ENCODE measurements at places on chromosomes 5 and 9.

- DNase-seq, result no peak
Measured at GRCh38 chr5:102539562-102539961, 40.8 kb upstream of the SLCO6A1 start.

- no peak for DNase-seq
Measured at GRCh38 chr5:148823871-148824270, 2.5 kb upstream of the ADRB2 start.

DNA sequence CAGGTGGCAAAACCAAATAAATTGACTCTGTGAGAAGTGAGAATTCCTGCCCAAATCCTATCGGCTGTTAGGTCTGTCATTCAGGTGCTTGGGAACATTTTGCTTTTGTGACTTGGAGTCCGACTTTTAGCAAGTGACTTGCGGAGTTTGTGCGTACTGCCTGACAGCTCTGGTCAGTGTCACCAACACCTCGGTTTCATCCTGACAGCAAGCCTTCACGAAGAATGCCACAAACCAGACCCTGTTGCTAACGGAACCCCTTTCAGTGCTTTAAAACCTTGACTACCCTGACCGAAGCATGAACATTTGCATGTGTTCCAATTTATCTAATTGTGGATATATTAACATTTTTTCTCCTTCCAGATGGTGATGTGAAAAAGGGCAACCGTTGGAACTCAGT lies 26.5 kb downstream of the LIX1 start:
- no peak for DNase-seq

DNA sequence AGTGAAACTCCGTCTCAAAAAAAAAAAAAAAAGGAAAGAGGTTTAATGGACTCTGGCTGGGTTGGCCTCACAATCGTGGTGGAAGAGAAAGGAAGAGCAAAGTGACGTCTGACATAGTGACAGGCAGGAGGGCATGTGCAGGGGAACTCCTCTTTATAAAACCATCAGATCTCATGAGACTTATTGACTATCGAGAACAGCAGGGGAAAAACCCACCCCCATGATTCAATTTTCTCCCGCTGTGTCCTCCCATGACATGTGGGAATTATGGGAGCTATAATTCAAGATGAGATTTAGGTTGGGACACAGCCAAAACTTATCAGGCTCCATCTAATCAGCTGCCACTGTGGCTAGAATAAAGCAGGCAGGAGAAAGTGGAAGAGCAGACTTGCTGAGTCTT lies 610.4 kb upstream of the NUDT12 start:
- DNase-seq, result no peak
